T-helper 17 cell (primary cell): ENCODE measurements at places on chromosomes 11 and 22.

GRCh38 chr11:95985174-95985808 is 61.4 kb upstream of the MTMR2 start:
- no peak for DNase-seq

DNA sequence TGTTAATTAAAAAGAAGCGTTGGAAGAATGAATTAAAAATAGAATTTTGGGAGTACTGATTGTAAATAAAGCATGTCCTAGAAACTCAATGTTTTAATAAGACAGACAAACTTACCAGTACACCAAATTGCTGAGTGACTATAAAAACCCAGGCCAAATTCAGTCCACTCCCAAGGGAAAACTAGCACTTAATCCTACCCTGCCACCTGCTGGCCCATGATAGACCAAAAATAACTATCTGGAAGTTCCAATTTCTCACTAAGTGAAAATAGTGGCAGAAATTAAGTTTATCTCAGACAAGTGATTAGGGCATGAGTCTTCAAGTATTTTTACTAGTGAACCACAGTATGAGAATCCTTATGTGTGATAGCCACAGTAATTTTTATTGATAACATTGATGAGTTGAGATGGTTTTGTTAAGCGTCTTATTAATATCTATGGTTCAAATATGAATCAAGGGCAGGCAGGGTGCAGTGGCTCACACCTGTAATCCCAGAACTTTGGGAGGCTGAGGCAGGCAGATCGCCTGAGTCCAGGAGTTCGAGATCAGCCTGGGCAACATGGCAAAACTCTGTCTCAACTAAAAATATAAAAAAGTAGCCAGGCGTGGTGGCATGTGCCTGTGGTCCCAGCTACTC is 9.8 kb upstream of the DDX10 start:
- no peak for DNase-seq

GRCh38 chr22:45784357-45785277 is 113.0 kb downstream of the ATXN10 start:
- no peak for DNase-seq

DNA sequence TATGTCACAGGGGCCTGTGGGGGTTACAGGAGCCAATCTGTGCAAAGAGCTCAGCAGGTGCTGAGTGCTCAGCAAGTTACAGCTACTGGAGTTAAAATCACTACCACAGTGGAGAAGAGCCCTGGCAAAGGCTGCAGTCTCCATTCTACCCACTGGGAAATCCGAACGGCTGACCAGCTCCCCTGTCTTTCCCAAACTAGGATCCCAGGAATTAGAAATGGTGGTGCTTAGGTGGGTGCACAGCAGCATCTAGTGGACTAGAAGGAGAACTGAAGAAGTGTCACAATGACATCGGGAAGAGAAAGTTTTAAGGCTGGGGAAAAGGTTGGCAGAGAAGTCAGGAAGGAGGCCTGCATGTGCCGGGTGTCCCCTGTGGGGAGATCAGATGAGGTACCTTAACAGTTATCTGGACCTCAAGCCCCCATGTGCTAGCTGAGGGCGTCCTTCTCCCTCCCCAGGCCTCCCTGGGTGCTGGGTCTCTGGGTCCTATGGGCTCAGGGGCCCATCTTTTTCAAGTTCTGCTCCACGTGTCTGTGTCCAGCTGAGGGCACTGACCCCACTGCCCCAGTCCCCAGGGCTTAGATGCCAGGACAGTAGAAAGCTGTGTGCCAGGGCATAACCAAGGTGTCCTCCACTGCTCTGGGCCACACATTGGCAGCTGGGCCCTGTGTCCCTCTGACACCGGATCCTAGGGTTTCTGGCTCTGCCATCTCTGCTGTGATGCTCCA is 1.9 kb downstream of the PIWIL3 start:
- DNase-seq: no peak

DNA sequence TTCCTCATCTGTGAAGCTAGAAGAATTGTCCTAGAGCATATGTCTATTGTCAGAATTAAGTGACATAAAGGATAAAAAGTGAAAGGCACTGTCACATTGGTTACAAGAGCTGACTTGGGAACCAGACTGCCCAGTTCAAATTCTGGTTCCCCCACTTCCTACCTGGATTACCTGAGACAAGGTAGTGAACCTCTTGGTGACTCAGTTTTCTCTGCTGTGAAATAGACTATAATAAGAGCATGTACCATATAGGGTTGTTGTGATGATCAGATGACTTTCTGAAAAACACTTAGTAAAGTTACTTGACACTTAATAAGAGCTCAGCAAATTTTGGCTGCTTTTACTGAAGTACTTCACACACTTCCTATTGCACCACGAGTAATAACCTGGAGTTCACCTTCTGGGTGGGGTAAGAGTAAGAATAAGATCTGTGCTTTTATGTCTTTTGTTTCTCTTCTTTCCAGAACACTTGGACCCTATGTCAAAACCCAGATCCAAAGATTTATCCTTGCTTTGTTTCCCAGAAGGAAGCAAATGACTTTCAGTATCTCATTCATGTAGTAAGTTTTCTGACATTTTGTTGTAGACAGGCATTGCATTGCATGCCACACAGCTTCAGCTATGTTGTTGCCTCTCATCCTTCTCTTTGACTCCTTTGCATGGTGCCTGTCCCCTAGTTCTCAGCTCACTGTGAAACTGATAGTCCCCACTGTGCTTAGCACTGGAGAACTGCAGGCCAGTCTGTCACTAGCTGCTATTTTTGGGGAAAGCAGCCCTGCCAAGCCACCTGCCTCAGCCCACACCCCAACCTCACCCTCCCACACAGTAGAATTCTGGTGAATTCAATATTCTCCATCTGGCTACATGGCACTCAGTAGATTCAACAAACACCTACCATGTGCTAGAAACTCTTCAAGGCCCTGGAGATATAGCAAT is 121.8 kb upstream of the POU2AF2 start:
- no peak for DNase-seq

GRCh38 chr22:22870577-22871404 is 16.8 kb upstream of the IGLL5 start:
- no peak for DNase-seq

DNA sequence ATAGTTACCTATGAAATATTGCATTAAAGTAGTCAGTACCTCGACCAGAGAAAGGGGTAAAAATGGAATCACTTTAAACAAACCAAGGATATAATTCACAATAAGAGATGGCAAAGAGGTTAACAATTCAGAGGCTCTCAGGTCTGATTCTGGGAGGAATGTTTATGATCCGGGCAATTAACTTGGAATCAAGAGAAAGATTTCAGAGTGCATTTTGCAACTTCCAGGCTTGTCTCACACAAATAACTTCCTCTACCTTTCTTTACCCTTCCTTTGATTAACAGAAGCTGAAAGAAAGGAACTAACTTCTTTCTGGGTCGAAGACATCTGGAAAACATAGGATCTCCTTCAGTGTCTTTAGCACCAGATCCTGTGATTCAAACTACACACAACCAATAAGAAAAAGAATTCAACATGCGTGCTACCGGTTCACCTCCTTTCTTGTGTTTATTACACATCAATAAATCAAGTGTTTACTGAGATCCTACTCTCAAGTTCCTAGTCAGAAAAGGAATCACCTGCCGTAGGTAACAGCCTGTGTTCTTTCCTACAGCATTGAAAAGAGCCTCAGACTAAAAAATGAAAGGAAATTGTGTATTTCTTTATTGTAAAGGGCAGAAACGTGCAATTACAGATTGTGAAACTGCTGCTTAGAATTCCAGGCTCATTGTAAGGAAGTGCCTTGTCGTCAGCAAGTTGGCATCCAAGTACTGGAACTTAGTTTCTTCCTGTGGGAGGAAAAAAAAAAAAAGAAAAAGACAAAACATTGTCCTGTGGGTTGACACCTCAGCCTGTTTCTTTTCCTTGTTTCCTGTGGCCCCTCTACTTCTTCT is 29.5 kb downstream of the CARD18 start:
- no peak for DNase-seq

DNA sequence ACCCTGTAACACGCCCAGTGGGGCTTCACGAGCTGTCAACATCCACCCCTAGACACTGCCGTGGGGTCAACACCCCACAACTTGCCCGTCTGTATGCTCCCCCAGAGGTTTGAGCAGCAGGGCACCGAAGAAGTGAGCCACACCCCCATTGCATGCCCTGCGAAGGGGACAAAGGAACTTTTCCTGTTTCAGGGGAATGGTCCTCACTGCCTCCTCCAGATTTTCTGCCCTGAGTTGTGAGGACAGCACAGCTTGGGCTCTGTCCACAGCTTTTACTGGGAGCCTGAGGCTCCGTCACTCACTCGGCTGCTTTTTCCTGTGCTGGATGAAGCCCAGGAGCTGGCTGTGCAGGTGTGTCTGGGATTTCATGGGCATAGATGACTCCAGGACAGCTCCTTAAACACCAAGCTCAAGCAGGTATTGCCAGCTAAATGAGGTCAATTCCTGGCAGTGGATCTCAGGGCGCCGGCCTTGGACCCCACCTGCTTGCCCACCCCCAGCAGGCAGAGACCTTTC is 40.2 kb upstream of the CCDC188 start:
- DNase-seq: no peak

- no peak for DNase-seq
Measured at GRCh38 chr11:15396778-15397177, 282.1 kb downstream of the INSC start.

GRCh38 chr11:135015966-135016365 is 603.9 kb upstream of the B3GAT1 start:
- DNase-seq: no peak

GRCh38 chr22:19224985-19225384 is 46.4 kb upstream of the SLC25A1 start:
- no peak for DNase-seq

GRCh38 chr22:50298937-50299784 is 8.3 kb downstream of the PLXNB2 start:
- DNase-seq: no peak

- DNase-seq: no peak
Measured at GRCh38 chr11:61613870-61614269, 33.0 kb upstream of the SYT7 start.

DNA sequence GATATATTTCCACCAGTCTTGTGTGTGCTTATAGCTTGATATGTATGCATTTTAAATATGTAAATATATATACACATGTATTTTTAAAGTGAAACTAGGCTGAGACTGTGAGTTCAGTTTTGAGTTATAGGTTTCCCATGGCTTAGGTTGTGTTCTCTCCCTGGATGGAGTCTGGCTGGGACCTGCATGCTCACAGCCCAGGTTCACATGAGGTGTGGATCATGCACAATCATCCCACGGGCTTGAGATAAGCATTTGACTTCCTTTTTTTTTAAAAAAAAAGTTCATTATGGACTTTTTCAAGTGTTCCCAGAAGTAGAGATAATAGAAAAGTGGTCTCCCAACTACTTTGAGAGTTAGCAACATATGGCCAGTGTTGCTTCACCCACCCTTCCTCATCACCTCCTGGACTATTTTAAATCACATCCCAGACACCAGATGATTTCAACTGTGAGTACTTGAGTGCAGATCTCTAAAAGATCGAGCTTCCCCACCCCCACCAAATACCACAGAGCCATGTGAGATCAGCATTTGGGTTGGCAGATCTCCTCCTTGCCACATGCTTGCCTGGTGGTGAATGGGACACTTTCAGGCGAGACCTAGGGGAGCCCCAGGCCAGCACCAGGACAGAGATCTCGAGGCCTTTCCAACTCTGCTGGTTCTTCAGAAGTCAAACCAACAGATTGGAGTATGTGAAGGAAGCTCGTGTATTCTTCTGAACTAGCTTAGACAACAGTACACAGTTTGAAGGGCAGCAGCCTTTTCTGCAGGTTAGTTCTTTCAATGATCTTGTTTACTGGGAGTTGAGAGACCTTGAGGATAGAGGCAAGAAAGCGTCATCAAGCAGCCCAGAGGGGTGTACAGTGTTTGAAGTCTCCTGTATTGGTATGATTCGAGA is 15.9 kb downstream of the MED15 start:
- no peak for DNase-seq

GRCh38 chr11:96752221-96752620 is 362.4 kb downstream of the JRKL start:
- no peak for DNase-seq

GRCh38 chr11:23336961-23337360 is 476.7 kb upstream of the CCDC179 start:
- DNase-seq: no peak

DNA sequence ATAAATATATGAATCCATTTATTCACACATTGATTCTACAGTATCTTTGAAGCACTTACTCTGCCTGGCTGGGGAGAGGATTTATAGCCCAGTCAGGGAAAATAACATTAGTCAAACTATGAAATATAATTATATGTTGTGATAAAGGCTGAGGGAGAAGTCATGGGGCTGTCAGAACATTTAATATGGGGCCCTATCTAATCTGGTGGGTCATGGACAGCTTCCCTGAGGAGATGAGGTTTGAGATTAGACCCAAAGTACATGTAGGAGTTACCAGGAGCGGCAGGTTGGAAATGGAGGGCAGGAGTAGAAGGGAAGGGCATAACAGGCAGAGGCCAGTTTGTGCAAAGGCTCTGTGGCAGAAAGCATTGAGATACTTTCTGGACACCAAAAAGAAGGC is 86.2 kb downstream of the DEPDC5 start:
- DNase-seq: no peak

DNA sequence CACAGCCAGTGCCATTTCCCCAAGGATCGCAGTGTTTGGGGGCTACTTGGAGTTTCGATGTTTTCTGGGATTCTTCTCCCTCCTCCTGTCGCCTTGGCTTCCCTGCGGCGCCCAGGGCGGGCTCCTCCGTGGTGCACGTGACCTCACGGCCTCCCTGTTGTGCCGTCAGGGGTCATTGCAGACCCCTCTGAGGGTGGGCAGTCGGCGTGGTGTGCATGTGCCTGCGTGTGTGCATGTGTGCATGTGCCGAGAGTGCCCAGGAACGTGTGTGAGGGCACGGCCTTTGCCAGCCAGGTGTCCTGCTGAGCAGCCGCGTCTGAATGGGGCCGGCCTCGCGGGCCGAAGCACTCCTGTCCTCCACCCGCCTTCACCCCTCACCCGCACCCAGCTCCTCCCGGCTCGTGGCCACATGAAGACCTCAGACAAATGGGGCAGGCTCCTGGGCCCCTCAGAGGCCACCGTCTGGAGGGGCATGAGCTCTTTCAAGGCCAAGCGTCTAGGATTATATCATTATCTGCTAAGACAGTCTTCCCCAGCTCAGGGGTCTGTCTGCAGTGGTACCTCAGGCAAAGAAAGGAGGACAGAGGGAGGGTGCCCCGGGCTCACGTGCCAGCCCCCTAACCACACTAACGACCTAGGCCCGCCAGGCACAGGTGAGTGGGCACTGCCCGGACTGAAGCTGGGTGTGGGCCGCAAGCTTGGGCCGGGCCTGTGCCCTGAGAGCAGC is 9.4 kb upstream of the MRPL23 start:
- DNase-seq: peak; percentile 5

GRCh38 chr11:61147271-61147670 is 14.0 kb downstream of the VPS37C start:
- DNase-seq: no peak

- no peak for DNase-seq
Measured at GRCh38 chr22:31082606-31083376, 1.7 kb downstream of the SMTN start.

DNA sequence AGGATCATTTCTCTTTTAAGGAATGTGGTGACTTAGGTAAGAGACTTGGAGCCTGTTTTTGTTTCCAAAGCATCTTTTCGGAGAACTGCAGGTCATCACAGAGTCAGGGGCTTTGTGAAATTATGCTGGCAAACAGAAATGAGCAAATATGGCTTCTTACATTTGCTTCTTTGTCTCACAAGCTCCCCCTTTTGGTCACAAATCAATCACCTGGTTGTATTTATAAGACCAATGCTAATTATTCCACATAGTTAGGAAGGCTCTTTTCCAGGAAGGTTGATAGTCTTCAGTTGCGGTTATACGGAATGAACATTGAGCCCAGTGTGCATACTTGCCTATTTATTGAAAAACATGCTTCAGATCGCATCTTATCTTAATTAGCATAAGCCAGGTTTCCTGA is 34.6 kb upstream of the CEP126 start:
- no peak for DNase-seq
